ENCODE measurements at places on chromosomes 4 and X.

- DNase-seq: no peak
These were observed 112.7 kb downstream of the TBL1X start for GRCh38 chrX:9577555-9577954.

- DNase-seq: no peak
These were observed 264.0 kb downstream of the TRIML1 start for GRCh38 chr4:188403272-188403671.

DNA sequence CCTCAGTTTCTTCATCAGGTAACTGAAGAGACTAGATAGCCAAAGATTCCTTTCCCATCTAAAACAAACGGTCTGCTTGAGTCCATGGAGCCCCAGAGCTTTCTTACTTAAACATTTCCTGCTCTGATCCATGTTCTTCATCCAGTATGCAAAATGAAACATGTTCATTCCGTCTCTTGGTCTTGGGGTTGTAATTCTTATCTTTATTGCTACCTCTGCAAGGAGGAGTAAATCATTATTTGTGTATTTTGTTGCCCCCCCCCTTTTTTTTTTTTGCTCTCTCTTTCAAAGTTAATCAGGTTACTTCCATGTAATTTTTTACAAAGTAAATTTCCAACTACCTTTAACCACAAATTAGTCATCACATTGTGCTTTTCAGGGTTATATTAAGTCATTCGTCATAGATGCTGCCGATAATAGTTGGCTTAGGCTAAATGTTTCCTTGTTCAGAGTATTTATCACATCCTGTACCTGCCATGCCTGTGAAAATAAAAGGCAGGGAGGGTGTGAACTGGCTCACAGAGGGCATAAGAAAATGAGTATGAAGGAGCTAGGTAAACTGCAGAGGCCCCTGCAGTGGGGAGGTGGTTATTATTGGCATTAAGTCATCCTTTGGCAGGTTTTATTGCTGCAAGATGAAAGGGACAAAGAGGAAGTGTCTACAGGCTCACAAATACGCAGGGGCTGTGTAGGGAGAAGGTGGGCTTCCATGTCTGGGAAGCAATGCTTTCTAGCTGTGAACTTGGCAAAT, 76.7 kb upstream of the HS3ST1 start:
- DNase-seq: no peak

DNA sequence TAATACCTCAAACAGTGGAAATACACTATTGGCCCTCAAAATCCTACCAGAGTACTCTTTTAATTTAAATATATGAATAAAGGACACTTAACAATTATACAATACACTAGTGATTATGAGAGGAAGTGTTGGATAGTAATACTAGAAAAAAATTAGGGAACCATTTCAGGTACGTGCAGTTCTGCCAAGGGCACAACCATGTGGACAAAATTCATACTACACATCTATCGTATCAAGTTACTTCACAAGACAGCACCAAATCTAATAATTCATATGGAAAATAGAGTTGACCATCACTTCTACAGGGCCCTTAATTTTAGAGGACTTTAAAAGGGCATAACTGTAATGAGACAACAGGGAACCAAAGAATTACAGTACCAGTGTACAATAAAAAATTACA, 69.2 kb upstream of the ZCCHC13 start:
- no peak for DNase-seq

GRCh38 chr4:158016511-158016910, 156.3 kb downstream of the GASK1B start:
- DNase-seq: no peak

GRCh38 chrX:129953881-129954280, 28.6 kb upstream of the BCORL1 start:
- no peak for DNase-seq

GRCh38 chrX:13068651-13069050, 24.2 kb upstream of the FAM9C start:
- no peak for DNase-seq

DNA sequence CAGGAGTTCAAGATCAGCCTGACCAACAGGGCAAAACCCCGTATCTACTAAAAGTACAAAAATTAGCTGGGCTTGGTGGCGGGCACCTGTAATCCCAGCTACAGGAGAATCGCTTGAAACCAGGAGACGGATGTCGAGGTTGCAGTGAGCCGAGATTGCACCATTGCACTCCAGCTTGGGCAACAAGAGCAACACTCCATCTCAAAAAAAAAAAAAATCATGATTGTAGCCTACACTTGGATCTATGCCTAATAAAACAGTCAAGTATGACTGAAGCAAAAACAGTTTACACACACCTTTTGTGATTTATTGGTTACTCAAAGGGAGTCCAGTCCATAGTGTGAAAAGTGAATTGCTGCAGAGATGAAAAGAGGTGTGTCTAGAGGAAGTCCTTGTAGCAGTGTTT, 34.7 kb upstream of the TASL start:
- no peak for DNase-seq

DNA sequence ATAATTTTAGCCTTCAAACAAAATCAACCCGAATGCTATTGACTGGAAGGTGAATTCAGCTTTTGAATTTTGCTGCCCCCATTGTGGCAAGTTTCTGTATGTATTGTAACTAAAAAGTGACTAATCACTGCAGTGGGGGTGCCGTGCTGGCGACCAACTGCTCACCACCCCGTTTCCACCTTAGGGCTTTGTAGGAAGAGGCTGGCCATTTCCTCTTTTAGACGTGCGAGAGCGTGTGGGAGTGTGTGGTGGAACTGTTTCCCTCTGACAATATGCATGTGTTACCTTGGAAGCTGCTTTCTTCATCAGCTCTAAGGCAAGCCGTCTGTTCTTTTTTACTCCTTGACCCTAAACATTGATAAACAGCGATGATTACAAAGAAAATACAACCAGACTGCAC, 78.8 kb downstream of the SEL1L3 start:
- DNase-seq: no peak

- DNase-seq: no peak
These were observed 87.7 kb downstream of the GPC3 start for GRCh38 chrX:133897593-133898163.

- DNase-seq: no peak
These were observed 404.6 kb downstream of the PRDM5 start for GRCh38 chr4:120517966-120518365.

- no peak for DNase-seq
These were observed 21.3 kb downstream of the PLRG1 start for GRCh38 chr4:154528869-154529268.

GRCh38 chr4:188728359-188728758, 589.1 kb downstream of the TRIML1 start:
- DNase-seq: no peak

GRCh38 chrX:8927701-8928100, 106.2 kb downstream of the FAM9B start:
- no peak for DNase-seq

- no peak for DNase-seq
These were observed 60.1 kb downstream of the LDB2 start for GRCh38 chr4:16838226-16838875.

DNA sequence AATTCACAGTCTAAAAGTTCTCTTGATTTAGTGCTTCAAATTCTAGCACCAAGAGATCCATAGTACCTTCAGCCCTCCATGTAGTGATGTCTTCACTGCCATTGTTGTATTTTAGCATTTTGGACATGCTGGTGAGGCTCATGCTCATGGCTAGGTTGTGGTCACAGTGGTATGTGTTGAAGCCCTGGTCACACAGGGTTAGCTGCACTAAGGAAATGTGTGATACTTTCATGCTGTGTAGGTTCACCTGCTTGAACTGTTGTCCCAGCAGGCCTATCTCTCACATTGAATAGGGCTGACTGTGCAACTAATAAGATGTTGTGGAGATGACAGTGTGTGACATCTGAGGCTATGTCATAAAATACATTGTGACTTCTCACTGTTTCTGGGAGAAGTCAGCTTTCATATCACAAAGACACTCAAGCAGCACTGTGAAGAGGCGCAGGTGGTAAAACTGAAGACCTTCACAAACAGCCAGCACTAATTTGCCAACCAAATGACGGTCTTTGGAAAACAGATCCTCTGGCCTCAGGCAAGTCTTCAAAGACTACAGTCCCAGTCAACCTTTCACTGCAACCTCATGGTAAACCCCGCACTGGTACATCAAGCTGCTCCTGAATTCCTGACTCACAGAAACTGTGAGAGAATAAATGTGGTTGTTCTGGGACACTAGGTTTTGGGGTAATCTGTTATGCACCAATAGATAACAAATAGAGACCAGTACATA, 17.4 kb upstream of the ADH4 start:
- no peak for DNase-seq

GRCh38 chr4:31755751-31756150, 1035.6 kb downstream of the PCDH7 start:
- DNase-seq: no peak

GRCh38 chrX:9885150-9885549, 82.0 kb upstream of the CLDN34 start:
- no peak for DNase-seq

DNA sequence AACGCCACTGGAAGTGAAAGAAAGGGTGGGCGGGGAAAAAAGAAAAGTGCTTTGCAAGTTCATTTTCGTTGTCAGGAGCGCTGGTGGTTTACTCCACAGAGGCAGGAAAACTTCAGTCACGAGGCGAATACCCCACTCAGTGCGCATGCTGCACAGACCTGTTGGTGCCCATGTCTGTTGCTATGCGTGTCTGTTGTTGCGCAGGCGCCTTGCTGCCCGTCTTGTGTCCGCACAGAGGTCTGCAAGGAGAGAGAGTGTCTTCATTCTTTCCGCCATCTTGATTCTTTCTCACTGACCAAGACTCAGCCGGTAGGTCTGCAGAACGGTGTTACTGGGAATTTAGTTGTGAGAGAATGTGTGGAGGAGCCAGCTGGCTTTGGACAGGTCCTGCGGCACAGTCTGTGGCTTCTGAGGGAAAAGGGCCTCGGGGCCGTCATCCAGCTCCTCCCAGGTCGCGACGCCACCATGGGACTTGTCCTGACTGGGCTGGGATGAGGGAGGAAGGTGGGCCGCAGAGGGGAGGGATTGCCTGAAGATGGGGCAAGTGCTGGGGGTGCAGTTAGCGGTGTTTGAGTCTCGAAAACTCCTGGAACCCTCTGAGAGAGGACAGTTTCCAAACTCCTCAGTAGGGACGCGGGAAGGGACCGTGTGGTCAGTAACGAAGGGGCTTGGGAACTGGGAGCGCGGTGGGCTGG, at the start of gene PAGE2:
Gene PAGE2, plus strand, starts transcription at position 224 of the 695 bp plus-strand sequence. CDS start 1,003 bp downstream, outside the sequence.
- no peak for DNase-seq

DNA sequence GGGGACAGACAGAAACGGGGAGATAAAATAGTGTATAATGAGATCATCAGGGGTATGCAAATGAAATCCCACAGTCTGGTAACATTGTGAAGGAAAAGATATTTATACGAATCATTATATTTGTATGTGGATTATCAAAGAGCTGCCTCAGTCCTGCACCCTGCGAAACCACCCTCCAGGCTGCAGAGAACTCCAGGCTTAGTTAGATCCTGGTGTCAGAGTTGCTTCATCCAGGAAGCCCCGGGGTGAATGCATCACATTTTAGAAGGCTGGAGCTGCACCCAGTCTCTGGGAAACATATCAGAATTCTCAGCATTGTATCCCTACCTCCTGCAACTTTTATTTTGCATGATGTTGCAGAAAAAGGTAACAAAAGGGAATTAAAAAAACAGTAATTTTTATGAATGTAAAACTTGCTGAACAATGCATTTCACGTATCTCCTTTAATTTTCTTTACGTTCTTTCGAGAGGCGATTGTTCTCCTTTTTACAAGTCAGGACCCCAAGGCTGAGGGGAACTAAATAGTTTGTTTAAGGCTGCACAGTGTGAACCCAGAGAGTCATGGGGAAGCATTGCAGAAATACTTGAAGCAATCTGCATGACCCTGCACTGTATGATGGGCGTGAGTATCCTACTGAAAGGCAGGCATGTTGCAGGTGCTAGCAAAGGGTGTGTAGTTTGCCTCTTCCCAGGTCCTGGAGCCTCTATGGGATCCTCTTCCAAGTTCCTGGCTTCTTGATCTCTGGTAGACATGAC, 299.5 kb upstream of the CLNK start:
- no peak for DNase-seq

DNA sequence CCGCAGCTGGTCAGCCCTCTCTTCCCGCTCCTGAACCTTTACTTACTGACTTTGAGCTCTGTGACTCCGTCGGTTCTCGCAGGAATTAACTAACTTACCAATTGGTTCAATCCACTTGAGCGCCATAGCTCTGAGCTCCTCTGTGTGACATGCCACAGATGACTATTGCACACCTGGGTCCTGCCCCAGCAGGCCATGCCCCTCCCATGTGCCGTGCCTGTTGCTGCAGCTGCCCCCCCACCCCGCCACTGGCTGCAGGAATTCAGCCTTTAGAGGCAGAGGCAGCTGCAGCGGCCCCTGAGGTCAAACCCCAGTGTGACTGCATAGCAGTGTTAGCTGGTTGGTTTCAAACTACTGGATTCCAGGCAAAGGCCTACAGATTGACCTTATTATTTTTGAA, 70.6 kb downstream of the MTMR1 start:
- no peak for DNase-seq

GRCh38 chrX:17098516-17099247, 152.2 kb downstream of the REPS2 start:
- no peak for DNase-seq

GRCh38 chr4:56123051-56123450, 174.3 kb downstream of the CEP135 start:
- DNase-seq: no peak
